ENCODE measurements at places on chromosomes 1 and 21.

GRCh38 chr1:164470996-164471395, 88.0 kb upstream of the PBX1 start:
- no peak for DNase-seq

GRCh38 chr1:4269330-4269729, 369.3 kb upstream of the C1orf174 start:
- DNase-seq, result no peak

GRCh38 chr21:36073181-36073580, 3.4 kb downstream of the CBR1 start:
- DNase-seq, result no peak

- DNase-seq, result no peak
Observed at GRCh38 chr1:103783944-103784377, 34.3 kb downstream of the AMY1C start.

DNA sequence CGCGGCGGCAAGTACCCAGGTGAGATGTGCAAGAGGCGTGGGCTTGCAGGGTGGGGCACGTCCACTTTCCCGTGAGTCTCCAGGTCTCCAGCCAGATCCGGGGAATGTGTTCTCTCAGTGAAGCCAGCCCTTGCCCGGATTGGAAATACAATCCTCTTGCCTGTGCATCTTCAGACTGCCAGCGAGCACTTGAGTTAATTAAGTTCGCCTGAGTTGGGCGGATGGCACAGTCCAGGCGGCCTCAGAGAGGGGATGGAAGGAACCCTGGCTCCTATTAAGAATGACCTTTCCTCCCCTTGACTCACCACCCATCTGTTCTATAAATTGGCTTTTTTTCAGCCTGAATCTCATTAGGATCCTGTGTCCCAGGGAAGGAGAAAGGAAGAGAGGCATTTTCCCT, 33.3 kb upstream of the CNTN2 start:
- no peak for DNase-seq

DNA sequence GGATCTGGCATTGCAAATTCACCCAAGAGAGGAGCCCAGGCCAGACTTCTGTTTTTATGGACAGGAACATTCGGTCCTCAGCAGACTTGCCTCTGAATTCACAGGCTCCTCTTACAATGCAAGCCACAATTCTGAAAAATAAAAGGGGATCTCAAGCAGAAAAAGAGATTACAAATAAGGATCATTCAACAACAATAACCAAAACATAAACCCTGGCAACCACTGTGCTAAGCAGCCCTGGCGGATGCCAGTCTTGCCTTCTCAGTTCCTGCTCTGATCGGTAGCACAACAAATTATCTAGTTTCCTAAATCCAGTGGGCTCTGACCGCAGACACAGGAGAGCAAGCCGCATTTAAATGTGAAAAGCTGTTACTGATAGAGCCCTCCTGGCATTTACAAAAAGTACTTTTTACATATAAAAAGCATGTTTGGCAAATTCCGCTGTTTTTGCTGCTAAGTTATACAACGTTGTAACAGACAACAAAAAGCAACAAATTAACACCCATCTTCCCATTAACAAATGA, 123.4 kb upstream of the FOXD3 start:
- DNase-seq, result no peak

DNA sequence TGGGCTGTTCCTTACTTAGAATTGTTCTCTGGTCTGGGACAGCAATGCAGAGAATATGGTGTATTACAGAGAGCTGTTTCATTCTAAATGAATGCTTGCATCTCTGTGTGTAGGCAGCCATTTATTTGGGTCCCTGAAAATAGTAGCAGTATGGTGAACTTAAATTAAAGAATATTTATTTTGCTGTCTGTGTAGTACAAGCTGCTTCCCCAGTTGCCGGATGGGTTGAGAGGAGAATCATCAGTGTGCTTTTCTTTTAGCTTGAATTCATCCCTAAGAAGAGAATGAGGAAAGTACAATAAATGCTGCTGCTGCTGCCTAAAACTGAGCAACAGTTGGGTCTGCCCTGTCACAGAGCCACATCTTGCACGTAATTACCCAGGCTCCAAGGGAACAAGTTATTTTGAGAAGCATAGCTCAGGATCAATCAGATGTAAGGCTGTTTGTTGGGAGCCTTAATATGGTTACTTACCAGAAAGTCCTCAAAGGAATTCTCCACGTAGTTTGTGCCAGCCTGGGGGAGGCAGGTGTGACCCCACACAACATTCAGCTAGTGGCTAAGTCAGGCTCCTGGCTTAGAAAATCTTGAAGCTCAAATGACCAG, 16.6 kb downstream of the ACTN2 start:
- no peak for DNase-seq

GRCh38 chr1:205144046-205144720, 22.4 kb upstream of the RBBP5 start:
- DNase-seq, result no peak
